Aortic smooth muscle cell (primary cell): ENCODE measurements at places on chromosomes 1 and 21. TPM values are rescaled to one million over a fixed set of nuclear protein-coding genes. Genes with fewer than 3 reads are reported as not detected.

DISP3 gene
- not detected in 2 replicates for total RNA-seq

UMODL1 gene
- total RNA-seq: not detected in 2 replicates

AVPR1B gene
- not detected in 2 replicates for total RNA-seq

CACNA1S gene
- not detected in 2 replicates for total RNA-seq

PLA2G2F gene
- total RNA-seq: not detected in 2 replicates

DYRK3 gene
- 19.9 and 21.9 TPM in 2 replicates for total RNA-seq

C1orf50 gene
- 3.3 and 3.8 TPM in 2 replicates for total RNA-seq

C1orf53 gene
- 3.9 and 6.1 TPM in 2 replicates for total RNA-seq

TFF3 gene
- 0.68 TPM in 1 of 2 replicates, not detected in the other for total RNA-seq

ASCL5 gene
- not detected in 2 replicates for total RNA-seq

LDLRAD1 gene
- total RNA-seq: not detected in 2 replicates

RWDD3 gene
- 9.9 and 12.1 TPM in 2 replicates for total RNA-seq

SLC30A7 gene
- total RNA-seq: 28.4 and 33.4 TPM in 2 replicates

KRTAP19-3 gene
- not detected in 2 replicates for total RNA-seq

SELENOF gene
- 198 and 236 TPM in 2 replicates for total RNA-seq

RTCA gene
- 38.1 and 41.4 TPM in 2 replicates for total RNA-seq

FNDC10 gene
- 0.79 and 0.87 TPM in 2 replicates for total RNA-seq

CDC14A gene
- total RNA-seq: 1.5 and 2.1 TPM in 2 replicates

S100A5 gene
- total RNA-seq: 0.26 and 0.62 TPM in 2 replicates

APP gene
- 568 and 642 TPM in 2 replicates for total RNA-seq

MFSD2A gene
- 0.62 and 1.8 TPM in 2 replicates for total RNA-seq

RGS1 gene
- total RNA-seq: not detected in 2 replicates

PGBD2 gene
- 4.0 and 4.5 TPM in 2 replicates for total RNA-seq

GUCA2B gene
- not detected in 2 replicates for total RNA-seq

KCNE2 gene
- not detected in 2 replicates for total RNA-seq

CCDC17 gene
- 0.53 and 0.75 TPM in 2 replicates for total RNA-seq

FTCD gene
- total RNA-seq: 0.13 TPM in 1 of 2 replicates, not detected in the other
